ENCODE measurements at places on chromosomes 2 and 18.

DNA sequence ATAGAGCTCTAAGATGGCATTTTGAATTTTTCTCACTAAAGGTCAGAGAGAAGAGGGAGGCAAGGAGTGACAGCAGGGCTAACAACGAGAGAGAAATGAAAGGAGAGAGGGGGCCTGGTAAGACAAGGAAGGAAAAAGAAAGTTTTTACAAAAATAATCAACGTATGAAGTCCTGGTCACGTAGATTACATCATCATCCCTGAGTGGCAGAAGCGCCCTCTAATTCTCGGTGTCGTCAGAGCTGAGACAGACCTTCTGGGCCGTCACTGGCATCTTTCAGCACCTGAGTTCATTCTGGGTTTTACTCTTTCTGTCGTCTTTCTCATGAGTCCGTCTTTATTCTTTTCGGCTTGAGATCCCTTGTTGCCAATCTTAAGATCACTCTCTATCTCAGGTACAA is 329.8 kb downstream of the ALK start:
- DNase-seq = no peak

- no peak for DNase-seq
Measured at GRCh38 chr2:6139916-6140315, 447.7 kb downstream of the SOX11 start.

- no peak for DNase-seq
Measured at GRCh38 chr2:44296653-44297052, 21.4 kb downstream of the SLC3A1 start.

DNA sequence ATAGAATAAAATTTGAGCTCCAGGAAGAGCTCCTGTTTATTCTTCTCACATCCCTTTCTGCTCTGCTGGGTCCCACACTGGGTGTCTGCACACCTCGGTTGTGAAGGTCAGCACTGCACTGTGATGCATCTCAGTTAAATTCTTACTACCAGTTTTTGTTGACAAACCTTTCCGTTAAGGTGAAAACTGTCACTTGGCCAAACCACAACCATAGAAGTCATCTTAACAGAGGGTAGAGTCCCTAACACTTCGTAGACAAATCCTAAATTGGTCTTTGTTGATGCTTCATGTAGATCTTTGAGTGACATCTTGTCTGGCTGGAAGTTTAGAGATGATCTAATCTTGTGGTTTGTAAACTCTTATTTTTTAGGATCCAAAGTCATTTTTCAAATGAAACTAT is 167.4 kb upstream of the MAP3K20 start:
- no peak for DNase-seq

- DNase-seq = peak; percentile 18
Measured at GRCh38 chr2:241617431-241618154, 19.4 kb downstream of the THAP4 start.
